ENCODE measurements at places on chromosomes 5 and 9.

DNA sequence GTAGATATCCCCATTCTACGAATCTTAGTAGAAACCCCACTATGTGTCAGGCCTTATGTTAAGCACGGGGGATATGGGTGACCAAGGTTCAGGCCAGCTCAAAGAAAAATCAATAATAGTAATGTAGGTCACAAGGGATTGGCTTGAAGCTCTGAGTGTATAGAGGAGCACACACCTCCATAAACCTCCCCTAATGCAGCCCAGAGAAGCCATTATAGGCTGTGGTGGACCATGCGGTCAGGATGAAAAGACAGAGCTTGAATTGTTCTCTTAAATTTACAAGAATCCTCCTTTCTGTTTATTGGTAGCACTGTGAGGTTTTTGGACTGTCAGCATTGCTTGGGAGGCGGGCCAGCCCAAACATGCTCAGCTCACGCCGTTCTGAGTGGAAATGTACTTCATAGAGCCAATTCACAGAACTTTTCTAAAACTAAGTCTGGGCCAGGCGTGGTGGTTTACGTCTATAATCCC, 9.1 kb downstream of the PDE6A start:
- DNase-seq, result no peak

DNA sequence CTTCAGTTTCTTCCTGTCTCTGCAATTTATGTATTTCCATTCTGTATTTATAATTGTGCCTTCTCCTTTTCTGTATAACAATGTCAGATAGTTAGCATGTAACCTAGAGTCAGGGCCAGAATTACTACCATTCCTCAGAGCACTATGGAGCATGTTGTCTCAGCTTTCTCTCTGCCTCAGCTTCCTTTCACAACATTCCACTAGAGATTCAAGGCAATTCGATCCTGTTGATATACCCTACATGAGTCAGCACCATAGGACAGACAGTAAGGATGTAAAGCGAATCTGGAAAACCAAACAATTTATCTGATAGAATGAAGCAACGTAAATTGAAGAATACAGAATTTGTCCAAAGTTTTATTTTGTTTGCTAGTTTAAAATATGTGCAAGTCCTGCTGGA, 728.3 kb upstream of the SEMA6A start:
- DNase-seq, result no peak

- DNase-seq, result no peak
Observed at GRCh38 chr5:138490648-138491283, 25.5 kb downstream of the EGR1 start.

GRCh38 chr9:114591291-114591787, 3.8 kb downstream of the ATP6V1G1 start:
- DNase-seq, result no peak

DNA sequence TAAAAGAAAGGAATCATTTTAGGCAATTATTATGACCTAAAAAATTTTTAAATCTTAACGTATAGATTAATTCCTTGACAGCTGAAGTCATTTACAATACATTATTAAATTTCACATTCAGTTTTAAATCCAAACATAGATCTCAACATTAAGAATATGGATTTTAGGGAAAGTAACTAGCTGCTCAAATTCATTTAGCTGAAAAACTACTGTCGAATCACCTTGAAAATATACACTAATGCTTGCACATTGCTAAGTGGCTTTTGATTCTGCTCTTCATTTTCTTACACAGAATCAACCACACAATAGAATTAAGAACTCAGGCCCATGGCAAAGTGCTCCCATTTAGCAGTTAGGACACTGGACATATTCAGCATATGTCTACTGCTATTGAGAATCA, 454.2 kb downstream of the RAB3C start:
- DNase-seq, result no peak

GRCh38 chr5:85927632-85928031, 690.1 kb upstream of the COX7C start:
- DNase-seq, result no peak

DNA sequence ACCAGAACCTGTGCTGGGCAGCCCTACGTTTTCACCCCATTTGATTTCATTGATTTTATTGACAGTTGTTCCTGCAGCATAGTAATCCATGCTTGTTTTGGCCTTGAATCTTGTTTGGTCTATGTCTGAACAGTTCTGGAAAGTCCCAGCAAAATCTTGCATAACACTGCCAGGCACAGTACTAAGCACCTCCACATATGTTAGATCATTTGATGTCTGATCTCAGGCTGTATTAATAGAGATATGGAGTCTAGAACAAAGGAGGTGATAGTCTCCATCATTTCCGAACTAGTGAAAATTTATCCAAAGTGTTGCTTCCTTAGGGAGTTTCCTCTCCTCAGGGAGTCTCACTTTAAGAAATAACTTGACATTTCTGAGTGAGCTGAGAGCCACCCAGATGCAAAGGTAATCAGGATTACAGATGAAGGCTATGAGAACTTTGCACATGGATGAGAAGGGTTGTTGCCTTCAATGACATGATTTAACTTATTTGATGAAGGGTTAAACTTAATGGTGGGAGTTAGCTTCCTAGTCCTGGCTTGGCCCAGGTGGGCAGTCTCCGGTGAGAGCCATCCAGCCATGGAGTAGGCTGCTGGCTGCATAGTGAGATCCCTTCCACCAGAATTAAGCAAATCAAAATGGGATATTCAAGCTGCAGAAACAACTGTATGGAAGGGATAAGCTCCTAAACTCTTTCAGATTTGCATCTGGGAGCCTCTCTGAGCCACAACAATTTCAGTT, 173.8 kb upstream of the MVB12B start:
- no peak for DNase-seq

DNA sequence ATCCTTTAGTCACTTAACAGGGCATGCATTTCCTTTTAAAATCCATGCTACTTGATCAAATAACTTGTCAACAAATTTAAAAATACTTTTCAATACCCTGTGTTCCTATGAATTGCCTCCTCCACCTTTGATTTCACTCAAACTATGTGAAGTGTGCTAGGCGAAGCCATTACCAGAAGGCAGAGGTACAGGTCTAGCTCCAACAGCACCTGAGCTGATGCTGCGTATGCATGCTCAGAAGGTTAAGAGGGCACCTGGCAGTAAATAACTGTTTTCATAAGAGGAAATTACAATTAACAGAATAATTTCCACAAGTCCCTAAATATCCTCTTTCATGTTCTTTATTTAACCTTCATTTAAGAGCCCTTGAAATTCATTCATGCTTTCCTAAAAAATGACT, 251.8 kb downstream of the EFNA5 start:
- DNase-seq, result no peak

GRCh38 chr5:120991569-120991968, 527.5 kb downstream of the PRR16 start:
- DNase-seq, result no peak

- no peak for DNase-seq
Observed at GRCh38 chr9:134889386-134890154, 9.0 kb downstream of the FCN2 start.

DNA sequence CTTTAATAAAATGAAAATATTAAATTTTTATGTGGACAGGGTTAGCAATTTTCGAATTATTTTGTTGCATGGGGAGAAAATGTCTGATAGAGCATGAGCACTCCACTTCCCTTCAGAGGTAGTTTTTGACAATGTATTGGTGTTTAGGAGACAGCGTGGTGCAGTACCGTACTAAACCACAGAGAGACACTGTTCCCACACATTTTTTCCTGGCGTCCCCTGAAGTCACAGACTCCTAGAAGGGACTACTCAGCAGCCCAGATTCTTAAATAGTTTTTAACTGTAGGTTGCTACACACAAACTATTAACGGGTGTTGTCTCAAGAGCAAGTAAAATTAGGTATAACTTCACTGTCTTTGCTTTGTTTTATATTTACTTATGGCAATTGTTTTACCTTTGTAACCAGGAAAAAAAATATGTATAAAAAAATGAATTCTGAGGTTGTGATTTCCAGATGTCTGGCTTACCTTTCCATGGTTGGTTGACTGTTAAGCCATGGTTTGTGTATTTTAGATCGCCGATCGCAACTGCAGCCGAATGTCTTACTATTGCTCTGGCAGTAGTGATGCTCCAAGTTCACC, 171.2 kb downstream of the DOCK8 start:
- DNase-seq, result no peak

- DNase-seq, result no peak
Observed at GRCh38 chr9:124468061-124468740, 17.9 kb downstream of the ADGRD2 start.

- DNase-seq, result no peak
Observed at GRCh38 chr9:120362446-120362845, 217.5 kb downstream of the CDK5RAP2 start.

DNA sequence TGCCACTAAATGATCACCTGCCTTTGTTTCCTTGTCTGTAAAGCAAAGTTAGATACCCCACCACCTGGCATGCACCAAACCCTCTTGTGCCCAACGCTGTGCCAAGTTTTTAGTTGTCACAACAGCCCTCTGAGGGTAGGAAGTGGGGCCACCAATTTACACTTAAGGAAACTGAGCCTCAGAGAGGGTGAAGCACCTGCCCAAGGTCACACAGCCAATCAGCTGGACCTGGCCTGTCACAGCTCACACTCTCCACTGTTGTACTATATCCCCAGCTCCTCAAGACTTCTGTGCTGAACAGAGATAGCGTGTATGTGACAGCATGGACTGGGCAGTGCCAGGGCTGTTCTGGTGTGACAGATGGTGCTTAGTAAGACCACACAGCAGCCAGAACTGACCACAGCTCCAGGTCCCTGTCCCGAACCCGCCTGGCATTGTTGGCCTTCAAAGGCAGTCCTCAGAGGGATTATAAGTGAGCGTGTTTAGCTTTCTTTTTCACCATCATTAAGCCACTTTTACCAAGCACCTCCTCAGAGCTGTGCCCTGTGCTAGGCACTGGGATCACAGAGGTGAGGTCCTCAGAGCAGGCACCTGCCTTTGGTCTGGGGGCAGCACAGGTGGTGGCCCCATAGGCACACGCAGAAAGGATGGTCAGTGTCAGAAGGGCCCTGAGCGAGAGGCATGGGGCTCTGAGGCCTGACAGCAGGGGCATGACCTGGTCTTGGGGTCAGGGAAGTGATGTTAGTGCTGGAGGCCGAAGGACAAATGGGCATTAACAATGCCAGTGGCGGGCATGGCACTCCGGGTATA, 71.1 kb downstream of the COL27A1 start:
- no peak for DNase-seq

DNA sequence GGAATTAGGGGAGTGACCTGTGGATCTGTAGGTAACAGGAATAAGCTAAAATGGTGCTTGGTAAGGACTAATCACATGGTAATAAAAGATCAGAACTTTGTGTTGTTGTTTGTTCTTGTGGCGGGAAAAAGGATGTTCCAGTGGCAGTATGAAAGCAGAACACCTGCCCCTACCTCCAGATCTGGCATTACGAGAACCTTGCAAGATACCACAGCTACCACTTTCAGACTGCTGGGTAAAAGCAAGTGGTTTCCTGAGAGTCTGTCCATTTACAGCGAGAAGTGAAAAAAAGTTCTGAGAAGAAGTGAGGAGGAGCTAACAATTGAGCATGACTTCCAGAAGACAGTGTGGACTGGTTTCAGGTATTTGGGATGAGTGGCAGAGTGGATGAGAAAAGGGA, 252.5 kb downstream of the TLE4 start:
- no peak for DNase-seq

- DNase-seq, result no peak
Observed at GRCh38 chr5:7728076-7728475, 122.9 kb downstream of the CFAP90 start.

- DNase-seq, result no peak
Observed at GRCh38 chr5:35668319-35668718, 50.7 kb downstream of the SPEF2 start.

Data from activated naive CD4-positive, alpha-beta T cell (primary cell).